ENCODE measurements at places on chromosomes 4 and X.
A peak's percentile ranks its signal among the peaks of the same experiment; 100 is the strongest.

DNA sequence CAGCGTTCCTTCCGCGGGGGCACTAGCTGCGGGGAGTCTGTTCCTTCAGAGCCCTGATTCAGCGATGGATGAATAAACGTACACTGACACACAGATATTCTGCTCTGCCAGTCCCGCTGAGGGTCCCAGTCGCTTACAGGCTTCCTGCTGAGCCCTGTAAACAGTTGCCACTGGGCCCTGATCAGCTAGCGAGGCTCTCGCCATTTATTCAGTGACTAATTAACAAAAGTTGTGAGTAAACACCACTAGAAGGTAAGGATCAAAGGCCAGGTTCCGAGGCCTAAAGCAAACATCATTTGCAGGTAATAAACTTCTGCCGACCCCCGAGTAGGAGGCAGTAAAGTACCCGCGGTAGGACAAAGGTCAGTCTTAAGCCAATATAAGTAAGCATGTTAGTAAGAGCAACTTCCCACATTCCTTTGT lies 442.6 kb upstream of the GALNT7 start:
- no peak for DNase-seq

DNA sequence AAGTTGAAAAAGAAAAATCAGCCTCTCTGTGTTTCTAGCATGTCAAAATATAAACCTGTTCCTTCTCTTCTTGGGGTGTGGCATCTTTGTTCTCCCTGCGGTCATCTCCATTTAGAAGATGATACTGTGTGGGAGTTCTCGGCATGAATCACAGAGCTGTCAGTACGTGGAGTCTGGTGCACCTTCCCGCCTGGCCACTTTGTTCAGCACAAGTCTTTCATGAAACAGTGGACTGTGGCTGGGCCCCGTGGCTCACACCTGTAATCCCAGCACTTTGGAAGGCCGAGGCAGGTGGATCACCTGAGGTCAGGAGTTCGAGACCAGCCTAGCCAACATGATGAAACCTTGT lies 166.5 kb downstream of the MAML3 start:
- no peak for DNase-seq

GRCh38 chrX:68083510-68083909 lies 349.8 kb downstream of the OPHN1 start:
- DNase-seq, result no peak

DNA sequence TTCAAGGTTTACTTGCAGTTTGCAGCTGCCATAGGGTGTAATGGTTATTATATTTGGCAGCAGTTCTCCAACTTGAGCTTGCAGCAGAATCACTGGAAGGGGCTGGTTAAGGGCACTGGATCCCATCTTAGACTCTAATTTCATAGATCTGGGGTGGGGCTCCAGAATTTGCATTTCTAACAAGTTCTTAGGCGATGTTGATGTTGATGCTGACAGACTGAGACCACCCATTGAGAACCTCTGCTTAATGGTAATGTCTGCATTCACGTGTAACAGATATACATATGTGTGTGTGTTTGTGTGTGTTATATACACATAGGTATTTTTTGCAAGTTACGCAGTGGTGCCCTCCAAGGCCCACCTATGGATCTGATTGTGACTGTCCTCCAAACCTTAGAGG lies 13.8 kb downstream of the TENM3 start:
- DNase-seq, result no peak

GRCh38 chrX:11254417-11255109 lies 38.6 kb upstream of the AMELX start:
- DNase-seq, result peak; percentile 1

DNA sequence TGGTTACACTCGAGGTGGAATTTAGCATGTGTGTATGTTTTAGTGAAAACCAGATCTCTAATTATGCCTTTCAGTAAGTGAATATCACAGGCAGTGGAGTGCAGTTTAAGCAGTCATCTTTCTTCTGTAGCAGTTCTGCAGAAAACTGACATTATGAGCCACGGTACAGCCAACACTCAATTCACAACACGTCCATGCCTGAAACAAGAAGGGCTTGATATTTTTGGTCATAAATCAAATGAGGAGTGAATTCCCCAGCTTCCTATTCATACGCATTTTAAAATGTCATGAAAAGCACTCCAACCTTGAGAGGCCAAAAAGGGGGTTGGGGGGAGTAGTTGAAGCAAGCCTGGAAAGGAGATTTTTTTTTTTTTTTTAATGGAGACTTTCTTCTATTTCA lies 316.7 kb downstream of the ARHGAP10 start:
- no peak for DNase-seq

DNA sequence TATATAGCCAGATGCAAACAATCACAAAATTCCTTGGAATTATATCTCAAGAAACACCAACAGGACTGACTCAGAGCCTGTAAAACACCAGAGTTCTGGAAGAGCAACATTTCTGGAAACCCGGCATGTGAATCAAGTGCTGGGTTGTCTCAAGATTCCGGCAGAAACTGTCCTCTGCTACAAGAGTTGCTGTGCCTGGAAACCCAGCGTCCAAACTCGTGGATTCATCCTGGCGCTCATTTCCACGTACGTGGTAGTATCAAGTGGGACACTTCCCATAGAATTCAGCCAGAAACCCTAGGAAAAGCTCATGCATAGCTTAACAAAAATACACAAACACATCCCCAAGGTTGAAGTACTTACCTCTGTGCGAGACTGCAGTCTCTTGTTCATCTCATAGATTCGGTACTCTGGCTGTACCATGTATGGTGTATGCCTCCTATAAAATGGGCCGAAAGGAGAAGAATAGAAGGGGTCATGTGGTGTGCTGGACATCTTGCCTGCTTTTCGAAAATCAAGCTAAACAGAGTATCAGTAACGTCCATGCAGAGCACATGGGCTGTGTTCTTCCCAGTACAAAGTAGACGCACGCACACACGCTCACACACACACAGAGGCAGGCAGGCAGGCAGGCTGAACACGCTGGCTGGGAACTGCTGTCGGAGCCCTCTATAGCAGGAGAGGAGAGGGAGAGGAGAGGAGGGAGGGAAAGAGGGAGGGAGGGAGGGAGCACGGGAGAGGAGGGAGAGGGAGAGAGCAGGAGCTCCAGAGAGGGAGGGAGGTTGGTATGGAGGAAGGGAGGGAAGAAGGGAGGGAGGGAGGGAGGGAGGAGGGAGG lies at the start of gene LDB2:
Gene LDB2, minus strand, starts transcription at position 655 of the 837 bp plus-strand sequence.
- DNase-seq, result no peak

DNA sequence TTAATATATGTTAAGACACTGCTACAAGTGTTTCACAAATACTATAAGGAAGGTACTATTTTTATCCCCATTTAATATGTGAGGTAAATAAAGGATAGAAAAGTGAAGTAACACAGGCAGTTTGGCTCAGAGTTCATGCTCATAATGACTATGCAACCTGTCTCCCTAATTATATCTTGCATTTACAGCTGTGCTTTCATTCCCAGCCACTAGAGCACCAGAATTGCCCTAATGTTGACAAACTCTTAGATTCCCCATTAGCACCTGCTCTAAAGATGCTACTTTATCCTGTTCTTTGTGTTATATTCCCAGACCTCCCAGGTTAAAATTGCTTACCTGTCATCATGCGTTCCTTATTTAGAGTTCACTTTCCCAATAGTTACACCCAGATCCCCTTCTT lies 833.6 kb downstream of the CCSER1 start:
- DNase-seq, result no peak

- peak; percentile 13 for DNase-seq
Measured at GRCh38 chr4:186021461-186022167, 47.3 kb upstream of the TLR3 start.

GRCh38 chr4:42626629-42627146 lies 30.2 kb downstream of the ATP8A1 start:
- no peak for DNase-seq

DNA sequence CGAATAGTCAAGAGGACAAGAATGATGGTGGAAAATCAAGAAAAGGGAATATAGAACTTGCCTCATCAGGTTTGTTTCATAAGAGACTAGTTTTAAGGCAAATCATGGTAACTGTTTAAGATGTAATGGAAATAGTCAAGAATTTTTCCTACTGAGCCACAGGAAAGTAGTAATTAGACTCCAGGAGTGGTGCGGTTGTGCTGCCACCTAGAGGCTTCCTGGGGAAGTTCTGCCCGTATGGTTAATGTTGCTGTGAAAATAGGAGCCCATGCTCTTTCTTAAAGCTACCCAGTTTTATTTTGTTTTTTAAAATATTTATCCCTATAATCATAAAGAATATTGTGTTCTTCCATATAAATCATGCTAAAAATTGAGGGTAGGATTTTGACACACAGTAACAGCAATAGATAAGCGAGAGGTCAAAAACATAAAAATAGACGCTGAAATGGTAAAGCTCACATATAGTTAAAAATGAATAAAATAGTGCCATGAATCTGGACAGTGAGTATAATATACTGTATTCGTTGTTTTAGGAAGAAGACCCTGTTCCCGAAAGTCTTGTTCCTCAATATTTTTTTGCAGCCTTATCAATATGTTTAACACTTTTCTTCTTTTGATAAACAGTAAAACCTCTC lies 87.0 kb downstream of the PHOX2B start:
- DNase-seq, result peak; percentile 61

- no peak for DNase-seq
Measured at GRCh38 chrX:29453333-29453732, 762.0 kb upstream of the MAGEB2 start.

- no peak for DNase-seq
Measured at GRCh38 chrX:41445781-41446358, 1.3 kb upstream of the NYX start.

- DNase-seq, result no peak
Measured at GRCh38 chrX:40440866-40441265, 139.9 kb upstream of the ATP6AP2 start.

DNA sequence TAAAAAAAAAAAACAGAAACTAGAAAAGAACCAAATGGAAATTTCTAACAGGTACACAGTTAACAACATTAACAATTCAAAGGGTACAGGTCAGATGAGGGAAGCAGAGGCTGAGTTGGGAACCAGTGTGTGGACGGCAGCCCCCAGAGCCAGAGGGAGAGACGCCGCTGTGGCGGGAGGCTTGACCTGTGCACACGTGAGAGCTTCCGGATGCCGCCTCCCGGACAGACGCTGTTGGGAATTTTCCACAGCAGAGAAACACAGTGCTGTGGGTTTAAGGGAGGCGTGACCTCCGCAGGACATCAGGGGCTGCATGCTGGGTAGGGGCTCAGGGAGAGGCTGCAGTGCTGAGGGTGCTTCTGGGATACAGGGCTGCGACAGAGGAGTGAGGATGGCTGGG lies 22.2 kb downstream of the TACC3 start:
- no peak for DNase-seq

GRCh38 chrX:117752745-117753144 lies 363.9 kb downstream of the KLHL13 start:
- no peak for DNase-seq

DNA sequence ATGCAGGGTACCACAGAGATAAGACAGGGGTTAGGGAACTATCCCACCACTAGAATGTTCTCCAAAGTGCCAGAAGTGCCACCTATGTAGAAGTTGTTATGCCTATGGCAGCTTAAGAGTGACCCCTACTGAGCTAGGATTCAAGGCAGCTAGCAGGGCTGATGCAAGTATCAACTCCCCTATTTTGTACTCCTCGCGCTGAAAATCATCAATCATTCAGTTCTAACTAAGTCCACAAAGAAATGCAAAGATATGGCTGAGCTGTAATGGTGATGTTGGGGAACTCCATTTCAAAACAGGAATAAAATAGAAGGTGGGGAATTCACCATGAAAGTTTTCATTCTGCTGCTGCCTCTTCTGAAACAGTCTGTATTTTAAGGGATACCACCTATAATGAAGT lies 13.8 kb downstream of the ACSL4 start:
- DNase-seq, result no peak

DNA sequence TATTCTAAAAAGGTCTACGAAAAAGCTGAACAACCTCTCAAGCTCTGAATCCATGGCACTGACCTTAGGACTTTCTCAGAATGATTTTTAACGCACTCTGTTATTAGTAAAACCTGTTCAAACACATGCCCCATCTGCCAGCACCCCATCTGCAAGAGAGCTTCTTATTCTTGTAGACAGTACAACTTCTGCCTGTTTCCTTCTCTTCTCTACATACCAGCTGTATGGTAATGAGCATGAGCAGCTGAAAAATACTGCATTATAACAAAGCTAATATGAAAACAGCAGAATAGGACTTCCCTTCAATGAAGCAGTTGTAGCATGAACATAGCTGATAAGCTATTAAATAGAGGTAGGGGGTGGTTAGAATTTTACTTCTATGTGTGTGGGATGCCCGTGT lies 167.9 kb downstream of the FBXW7 start:
- DNase-seq, result no peak

GRCh38 chr4:83626245-83626836 lies 90.4 kb downstream of the GPAT3 start:
- peak; percentile 17 for DNase-seq

GRCh38 chr4:48255072-48255958 lies 14.3 kb downstream of the TEC start:
- no peak for DNase-seq

DNA sequence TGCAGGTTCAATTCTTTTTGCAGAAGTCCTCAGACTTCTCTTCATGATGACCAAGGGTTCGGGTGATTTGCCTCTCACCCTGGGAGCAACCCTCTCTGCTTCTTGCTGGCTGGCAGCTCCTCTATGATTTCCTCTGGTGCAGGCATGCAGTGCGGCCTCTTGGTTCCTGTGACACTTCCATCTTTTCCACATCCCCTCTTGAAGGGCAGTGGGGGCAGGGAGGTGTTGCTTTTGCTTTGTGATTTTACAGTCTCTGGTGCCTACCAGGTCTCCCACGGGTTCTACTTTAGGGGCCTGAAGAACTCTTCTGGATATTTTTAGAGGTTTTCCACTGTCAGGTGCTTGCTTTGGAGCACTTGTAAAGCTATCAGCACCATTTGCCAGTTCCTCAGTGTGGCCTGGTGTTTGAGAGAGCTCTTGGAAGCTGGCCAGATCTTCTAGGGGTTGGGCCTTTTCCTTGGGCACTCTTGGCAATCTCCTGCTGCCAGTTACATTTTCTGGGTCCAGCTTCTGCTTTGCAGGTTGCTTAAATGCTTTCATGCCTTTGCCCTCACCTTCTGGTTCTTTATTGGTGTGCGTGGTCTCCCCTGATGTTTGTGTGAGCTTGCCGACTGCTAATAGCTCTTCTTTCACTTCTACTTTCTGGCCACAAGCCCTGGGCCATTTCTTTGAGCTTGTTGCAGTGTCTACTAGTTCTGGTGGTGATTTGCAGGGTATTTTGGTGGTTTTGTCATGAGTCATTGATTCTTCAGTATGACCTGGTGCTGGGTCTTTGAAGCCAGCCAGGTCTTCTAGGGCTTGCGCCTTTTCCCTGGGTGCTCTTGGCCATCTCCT lies 11.5 kb upstream of the CHST7 start:
- DNase-seq, result peak; percentile 76

DNA sequence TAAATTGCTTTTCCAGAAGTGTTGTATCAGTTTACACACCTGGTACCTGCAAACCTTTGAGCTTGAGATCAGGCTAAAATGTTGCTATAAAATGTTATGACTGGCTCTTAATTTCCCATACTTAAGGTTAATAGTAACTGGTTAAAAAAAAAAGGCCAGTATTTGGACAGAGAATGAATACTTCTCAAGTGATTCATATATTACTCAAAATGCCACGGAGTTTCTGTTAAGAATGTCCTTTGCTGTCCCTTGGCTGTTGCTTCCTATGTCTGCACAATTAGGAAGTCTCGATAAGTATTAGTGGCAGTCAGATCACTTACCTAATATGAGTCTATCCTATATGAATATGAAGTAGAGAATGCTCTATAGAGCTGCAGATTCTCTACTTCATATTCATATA lies 232.2 kb upstream of the IGFBP7 start:
- DNase-seq, result no peak

- no peak for DNase-seq
Measured at GRCh38 chr4:141541851-141542250, 94.5 kb upstream of the IL15 start.

- no peak for DNase-seq
Measured at GRCh38 chrX:57643698-57644097, 36.4 kb downstream of the NLRP2B start.

All from NB4 (cell line).